ENCODE measurements at places on chromosomes 16 and 17.

GRCh38 chr17:70863436-70864248 is 694.3 kb downstream of the KCNJ2 start:
- DNase-seq = no peak

DNA sequence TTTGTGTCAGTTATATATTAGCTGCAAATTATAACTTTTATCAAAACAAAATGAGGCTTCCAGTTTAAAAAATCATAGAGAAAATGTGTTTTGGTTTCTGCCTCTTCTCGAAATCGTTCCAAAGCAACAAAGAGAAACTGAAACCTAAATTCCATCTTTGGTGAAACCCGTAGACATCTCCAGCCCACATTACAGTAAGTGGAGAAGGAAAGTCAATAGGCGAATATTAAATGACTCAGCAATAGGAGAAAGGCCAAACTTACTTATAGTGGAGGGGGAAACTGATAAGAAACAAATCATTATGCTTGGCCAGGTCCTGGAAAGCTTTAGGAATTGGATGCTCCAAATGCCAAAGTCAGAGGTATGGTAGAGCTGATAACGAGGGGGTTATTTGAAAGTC is 103.0 kb upstream of the SHISA6 start:
- peak; percentile 25 for DNase-seq

- peak; percentile 91 for DNase-seq
These were observed 8.1 kb downstream of the RPL19 start for GRCh38 chr17:39208136-39208535.

DNA sequence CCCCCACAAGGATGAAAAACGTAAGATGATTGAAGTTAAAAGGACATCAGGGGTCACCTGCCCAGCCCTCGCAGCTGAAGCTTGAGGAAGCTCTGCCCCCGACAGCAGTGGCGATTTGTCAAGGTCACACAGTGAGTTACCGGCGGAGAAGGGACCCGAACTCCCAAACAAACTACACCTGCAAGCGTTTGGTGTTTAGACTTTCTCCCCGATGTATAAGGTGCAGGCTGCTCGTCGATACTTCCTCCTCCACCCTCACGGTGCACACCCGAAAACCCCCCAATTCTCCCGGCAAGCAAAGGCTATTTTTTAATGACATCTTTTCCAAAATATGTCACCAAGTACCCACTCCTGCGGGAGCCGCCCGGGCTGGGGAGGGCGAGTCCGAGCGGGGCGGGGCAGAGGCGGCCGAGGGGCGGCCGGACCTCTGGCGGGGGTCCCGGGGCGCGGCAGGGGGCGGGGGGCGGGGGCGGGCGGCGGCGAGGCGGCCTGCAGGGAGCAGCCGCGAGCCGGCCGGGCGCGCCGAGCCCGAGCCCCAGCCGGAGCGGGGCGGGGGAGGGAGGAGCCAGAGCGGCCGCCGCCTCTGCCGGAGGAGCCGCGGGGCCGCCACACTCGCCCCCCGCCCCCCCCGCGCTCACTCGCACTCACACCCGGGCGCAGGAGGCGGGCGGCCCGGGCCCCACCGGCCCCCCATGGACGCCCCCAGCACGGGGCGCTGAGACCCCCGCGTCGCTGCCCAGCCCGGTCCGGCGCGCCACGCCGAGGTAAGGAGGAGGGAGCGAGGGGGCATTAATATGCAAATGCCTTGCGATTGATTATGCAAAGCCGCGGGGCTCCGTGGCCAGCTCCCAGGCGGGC is at the start of gene THRA:
Gene THRA (plus strand): TSS at position 637 of the 858 bp plus-strand sequence. CDS start 11,524 bp downstream, outside the sequence.
- peak; percentile 82 for DNase-seq

DNA sequence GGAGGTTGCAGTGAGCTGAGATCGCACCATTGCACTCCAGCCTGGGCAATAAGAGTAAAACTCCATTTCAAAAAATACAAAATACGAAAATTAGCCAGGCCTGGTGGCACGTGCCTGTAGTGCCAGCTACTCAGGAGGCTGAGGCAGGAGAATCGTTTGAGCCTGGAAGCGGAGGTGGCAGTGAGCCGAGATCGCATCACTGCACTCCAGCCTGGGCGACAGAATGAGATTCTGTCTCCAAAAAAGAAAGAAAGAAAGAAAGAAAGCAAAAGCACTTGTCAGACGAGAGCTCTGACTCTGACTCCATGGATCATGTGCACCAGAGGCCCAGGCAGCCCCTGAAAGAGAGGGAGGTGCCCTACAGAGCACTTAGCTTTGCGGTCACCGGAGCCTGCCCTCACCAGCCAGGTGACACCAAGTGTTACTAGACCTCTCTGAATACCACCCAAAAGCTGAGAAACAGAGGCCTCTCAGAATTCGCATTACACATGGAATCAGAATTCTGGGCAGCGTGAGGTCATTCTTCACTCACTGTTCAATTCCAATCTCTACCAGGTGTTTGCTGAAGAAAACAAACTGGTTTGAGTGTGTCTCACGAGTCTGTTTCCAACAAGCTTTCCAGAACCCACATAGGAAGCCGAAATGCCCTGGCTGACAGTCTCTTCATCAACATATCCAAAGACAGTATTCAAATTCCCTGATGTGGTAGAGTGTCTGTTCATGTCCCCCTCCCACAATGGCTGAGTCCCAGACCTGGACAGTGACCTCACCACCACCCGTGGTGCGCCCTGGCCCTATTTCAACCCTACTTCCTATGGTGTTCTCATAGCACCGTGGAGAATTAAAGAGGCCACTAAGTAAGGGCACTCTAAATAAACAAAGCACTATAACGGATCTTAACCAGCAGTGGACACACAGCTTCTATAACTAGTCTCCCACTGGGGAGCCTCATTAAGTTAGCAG is 1.5 kb downstream of the FLCN start:
- DNase-seq = no peak

GRCh38 chr16:52785653-52786052 is 238.7 kb upstream of the TOX3 start:
- no peak for DNase-seq

GRCh38 chr16:85258629-85259028 is 146.4 kb upstream of the CIBAR2 start:
- DNase-seq = peak; percentile 53

- DNase-seq = no peak
These were observed 59.9 kb downstream of the LITAF start for GRCh38 chr16:11526655-11527350.

DNA sequence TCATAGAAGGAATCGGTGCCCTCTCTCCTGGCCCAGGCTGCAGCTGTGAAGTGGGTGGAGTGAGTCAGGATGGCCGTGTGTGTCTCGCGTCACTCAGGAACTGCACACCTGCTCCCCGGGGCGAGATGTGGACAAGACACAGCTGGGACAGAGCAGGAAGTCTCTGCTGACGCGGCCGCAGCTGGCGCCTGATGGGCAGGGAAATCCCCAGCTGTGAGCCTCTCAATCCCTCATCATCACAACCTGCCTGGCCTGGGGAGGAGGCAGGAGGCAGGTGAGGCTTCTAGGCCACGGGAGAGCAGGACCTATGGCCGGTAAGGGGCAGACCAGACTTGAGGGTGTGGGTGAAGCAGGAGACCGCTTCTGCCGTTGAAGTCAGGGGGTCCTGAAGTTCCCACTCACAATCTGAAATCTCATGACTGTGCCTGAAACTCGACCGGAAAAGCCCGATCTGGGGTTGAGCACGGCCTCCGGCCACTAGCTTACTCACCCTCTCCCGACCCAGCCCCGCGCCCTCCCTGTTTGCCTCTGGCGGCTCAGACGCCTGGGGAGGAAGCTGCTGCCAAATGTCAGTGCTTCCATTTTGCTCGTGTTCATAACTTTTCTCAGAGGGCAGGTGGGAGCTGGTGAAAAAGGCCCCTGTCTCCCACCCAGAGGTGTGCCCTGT is 1.1 kb upstream of the TRPV3 start:
- peak; percentile 93 for DNase-seq

DNA sequence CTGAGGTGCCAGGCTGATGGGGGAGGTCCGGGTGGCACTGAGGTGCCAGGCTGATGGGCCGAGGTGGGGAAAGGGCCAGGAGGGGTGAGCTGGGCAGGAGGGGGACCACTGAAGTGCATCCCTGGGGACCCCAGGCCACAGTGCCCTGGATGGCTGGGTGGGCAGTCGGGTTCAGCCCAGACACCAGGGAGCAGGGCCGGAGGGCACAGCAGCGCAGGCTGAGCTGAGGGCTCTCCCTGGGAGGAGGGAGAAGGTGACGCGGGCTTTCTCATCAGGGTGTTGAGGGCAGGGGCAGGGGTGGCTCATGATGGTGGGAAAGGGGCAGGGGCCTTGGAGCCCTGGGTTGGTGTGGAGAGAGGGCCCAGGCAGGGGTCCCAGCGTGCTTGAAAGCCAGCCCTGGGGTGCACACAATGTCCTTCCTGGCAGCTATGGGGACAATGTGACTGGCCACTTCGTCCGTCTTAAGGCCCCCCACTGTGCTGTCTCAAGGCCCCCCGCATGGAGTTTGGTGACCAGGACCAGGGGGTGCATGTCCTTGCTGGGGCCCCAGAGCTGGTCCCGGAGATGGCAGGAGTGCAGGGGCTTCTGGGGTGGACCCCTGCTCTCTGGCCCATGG is 16.0 kb downstream of the CD7 start:
- DNase-seq = no peak

DNA sequence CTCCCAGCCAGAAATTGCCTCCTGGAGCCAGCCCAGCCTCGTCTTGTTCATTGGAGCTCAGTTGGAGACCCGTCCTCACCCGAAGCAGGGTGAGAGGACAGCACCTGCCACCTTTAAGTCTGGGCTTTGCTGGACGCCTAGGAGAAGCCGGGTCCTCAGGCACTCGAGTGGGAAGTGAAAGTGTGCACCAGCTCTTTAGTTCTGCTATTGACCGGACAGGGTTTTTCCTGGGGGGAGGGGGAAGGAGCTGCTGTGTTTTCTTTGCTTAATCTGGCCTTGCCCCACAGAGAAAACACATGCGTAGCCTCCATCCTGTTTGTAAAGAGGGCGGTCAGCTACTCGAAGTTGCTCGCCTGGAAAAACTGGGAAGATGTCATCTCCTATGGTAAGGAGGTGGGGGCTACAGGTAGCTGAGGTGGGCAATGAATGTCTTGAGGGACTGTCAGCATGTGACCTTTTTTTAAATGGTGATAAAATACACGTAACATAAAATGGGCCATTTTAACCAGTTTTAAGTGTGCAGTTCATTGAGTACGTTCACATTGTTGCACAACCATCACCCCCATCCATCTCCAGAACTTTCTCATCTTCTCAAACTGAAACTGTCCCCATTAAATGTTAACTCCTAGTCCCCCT is 34.4 kb downstream of the CMIP start:
- peak; percentile 77 for DNase-seq

DNA sequence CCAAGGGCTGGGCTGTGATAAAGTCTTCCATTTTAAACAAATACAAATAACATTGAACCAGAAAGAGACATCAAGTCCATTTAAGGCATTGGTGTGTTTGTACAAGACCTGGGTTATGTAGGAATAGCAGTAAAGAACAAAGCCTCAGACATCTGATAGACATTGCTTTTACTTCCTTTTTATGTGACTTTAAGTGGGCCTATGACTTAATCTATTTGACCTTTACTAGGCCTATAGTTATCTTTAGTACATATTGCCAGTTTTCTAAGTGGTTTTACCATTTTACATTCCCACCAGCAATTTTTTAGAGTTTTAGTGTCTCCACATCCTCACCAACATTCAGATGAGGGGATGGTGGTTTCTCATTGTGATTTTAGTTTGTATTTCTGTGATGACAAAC is 298.8 kb downstream of the ZFHX3 start:
- DNase-seq = no peak

DNA sequence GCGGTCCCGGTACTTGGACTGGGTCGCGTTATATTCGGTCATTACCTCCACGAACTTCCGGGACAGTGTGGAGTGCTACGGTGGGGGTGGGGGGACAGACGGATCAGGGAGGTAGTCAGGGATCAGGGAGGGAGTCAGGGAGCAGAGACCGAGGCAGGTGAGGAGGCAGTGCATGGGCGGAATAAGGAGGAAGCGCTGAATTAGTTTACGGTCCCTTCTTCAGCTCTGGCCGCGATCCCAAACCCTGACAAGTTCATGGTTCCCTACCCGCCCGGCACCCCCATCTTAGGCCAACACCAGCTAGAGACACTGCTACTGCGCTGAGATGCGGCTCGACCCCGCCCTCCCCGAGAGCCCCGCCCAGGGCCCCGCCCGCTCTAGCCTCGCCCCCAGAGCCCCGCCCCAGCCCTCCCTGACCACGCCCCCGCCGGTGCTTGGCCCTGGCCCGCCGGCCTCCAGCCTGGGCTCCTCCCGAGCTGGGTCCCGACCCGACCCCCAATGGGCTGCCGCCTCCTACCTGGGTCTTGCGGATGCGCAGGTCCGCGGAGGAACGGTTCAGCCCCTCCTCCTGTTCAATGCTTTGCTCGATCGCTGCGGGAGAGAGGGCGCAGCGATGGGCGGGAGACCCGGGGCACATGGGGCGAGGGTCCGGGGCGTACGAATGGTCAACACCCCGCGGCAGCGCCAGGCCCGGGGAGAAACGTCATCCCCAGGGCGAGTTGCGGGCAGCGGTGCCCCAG is 12.1 kb downstream of the HSD3B7 start:
- DNase-seq = peak; percentile 87

DNA sequence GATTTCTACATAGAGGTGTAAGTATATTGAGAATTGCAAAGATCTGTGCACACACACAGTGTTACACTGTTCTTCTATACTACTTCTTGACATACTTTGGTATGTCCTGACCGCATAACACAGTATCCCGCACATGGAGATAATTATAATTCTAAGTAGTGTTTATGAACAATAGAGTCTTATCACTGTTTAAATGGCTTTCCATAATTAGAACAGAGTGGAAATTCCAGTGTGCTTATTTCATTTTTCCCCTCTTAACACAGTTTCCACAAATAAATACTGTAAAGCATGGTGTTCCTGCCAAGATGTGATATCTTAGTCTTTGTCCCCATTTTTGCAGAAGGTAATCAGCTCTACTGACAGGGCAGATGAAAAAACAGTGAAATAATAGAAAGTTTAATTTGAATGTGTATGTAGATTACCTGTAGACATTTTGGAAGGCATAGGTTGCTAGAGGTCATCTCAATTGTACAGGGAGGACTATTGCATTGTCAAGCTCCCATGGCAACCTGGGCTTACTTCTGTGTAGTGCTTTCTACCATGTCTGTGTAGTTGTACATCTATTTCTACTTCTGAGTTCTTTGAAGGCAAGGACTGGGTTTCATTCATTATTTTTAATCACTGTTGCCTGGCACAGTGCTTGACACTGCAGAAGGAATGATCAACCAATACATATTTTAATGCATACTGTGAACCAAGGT is 10.1 kb upstream of the KRT28 start:
- DNase-seq = no peak

DNA sequence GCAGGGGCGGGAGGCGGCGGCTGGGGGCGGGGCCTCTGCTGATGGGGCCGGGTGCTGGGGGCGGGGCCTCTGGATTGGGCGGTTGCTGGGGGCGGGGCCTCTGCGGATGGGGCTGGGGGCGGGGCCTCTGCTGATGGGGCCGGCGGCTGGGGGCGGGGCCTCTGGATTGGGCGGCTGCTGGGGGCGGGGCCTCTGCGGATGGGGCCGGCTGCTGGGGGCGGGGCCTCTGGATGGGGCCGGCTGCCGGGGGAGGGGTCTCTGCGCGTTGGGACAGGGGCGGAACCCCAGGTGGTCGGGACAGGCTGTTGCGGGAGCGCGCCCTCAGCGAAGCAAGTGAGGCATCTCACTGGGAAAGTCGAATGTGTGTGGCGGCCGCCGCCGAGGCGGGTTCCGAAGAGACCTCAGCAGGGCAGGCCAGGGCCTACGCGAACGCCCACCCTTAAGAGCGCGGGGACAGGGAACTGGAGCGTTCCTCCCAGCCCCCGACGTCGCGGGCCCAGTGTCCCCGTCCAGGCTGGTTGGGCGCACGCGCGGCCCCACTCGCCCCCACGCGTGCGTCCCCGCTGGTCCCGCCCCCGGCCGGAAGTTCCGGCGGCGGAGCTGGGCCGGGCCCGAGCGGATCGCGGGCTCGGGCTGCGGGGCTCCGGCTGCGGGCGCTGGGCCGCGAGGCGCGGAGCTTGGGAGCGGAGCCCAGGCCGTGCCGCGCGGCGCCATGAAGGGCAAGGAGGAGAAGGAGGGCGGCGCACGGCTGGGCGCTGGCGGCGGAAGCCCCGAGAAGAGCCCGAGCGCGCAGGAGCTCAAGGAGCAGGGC is at the start of gene STUB1:
Gene STUB1 (plus strand): TSS at position 597 of the 811 bp plus-strand sequence. CDS start 116 bp downstream, at position 713.
- peak; percentile 93 for DNase-seq
